Urinary bladder (tissue), 4 donors: ENCODE measurements at places on chromosomes 3 and 15. TPM values are rescaled to one million over a fixed set of nuclear protein-coding genes. Genes with fewer than 3 reads are reported as not detected.

- DNase-seq, result no peak
Measured at GRCh38 chr15:65406424-65407000, 16.2 kb downstream of the IGDCC4 start.

GRCh38 chr3:22569570-22569969 lies 633.6 kb upstream of the UBE2E2 start:
- no peak for DNase-seq

- DNase-seq, result no peak
Measured at GRCh38 chr3:128969993-128970739, 23.7 kb downstream of the CFAP92 start.

DNA sequence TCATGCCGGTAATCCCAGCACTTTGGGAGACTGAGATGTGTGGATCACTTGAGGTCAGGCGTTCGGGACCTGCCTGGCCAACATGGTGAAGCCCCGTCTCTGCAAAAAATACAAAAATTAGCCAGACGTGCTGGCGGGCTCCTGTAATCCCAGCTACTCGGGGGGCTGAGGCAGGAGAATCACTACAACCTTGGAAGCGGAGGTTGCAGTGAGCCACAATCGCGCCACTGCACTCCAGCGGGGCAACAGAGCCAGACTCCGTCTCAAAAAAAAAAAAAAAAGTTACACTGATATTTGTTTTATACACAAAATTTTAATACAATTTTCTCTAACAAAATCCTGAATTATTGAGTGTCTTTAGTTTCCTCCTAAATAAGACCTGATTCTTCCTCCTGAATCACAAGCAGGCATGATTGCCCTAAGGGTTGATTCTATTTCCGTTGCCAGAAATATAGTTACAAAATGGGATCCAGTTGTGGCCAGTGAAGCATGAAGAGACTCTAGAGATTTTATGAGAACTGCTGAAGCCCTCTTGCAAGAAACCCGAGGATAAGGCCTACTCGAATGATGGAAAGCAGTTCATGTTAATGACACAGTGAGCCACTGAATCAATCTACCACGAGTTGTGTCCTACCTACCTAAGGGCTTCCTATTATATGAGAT lies 9.6 kb upstream of the SMARCC1 start:
- no peak for DNase-seq

GRCh38 chr15:79811406-79812405 lies 85.1 kb downstream of the MTHFS start:
- DNase-seq, result peak; percentile 25

GRCh38 chr3:120052225-120052624 lies 42.0 kb downstream of the GSK3B start:
- DNase-seq, result no peak

RBP2 gene
- total RNA-seq, result not detected

DNA sequence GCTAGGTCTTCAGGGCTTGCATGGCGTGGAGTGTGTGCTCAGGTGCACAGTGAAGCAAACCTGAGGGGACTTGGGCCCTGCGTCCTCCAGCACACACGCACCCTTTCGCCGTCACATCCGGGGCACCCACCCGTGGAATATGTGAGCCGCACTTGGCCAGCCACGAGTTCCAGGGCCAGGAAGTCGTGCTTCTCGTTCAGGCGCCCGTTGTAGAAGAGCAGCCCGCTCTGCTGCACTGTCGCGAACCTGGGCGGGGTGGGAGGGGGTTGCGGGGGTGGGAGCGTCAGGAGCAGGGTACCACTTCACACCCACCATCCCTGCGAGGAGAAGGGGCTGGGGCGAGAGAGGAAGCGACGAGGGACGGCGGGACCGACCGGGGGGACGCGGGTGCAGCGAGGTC lies 7.1 kb downstream of the CELSR3 start:
- DNase-seq, result no peak

GRCh38 chr3:71109241-71109976 lies 474.1 kb downstream of the FOXP1 start:
- DNase-seq, result no peak
